WTC11 (cell line): ENCODE measurements at places on chromosomes 5 and 9. TPM values are rescaled to one million over a fixed set of nuclear protein-coding genes. Genes with fewer than 3 reads are reported as not detected.

PCDHGB2 gene
- total RNA-seq, result 4.1 to 5.5 TPM (median 5.2 TPM) in 3 replicates

SHB gene
- total RNA-seq, result 9.5 to 12.2 TPM (median 10.6 TPM) in 3 replicates

- no peak overlapping the region for H3K4me3 ChIP-seq
- H3K27ac ChIP-seq, result peak overlapping the region; percentile 30; the same call in 1 of the 2 replicates
- peaks cover 9% of the 10 kb centered on the region; the same call in 1 of the 2 replicates for H3K4me1 ChIP-seq
- DNase-seq, result no peak
- H3K36me3 ChIP-seq, result no peaks in the 10 kb centered on the region
Measured at GRCh38 chr9:12813960-12814876, 39.4 kb downstream of the LURAP1L start.

GRCh38 chr5:32241034-32241783 is 67.1 kb upstream of the GOLPH3 start:
- H3K36me3 ChIP-seq, result peaks cover 61% of the 10 kb centered on the region
- H3K27ac ChIP-seq, result 0 out of 2 replicates have a peak overlapping the region, but pooled peaks have one; percentile 61
- no peaks in the 10 kb centered on the region for H3K4me1 ChIP-seq
- no peak overlapping the region for H3K4me3 ChIP-seq
- no peaks in the 10 kb centered on the region for H3K27me3 ChIP-seq

DNA sequence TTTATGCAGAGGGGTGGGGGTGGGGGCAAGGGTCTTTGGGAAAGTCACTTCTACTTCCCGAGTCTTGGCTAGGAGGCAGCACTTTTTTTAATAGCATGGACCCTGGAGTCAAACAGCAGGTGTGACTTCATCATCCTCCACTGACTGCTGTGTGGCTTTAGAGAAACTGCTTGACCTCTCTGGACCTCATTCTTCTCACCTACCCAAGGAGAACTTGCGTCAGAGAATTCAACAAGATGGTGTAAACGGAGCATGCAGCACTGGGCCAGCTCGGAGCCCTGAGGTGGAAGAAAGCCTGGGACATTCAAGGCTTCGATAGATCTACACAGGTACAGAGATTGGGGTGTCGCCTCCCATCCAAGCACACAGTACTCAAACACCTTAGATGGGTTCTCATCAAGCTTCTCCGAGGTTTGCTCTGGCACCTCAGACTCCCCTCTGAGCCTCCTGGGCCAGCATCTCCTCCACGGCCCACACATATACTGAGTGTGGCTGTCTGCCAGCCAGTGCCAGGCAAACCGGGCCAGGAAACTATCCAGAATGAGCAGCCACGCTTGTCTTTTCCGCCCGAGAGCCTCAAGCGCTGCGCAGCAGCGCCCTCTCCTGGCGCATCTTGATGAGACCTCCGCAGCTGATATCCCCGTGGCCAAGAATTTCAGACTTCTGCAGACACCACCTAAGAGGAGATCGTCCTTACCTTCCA is 4.6 kb upstream of the SLC25A48 start:
- H3K27ac ChIP-seq, result no peak overlapping the region
- peak; percentile 80 for DNase-seq
- H3K36me3 ChIP-seq, result no peaks in the 10 kb centered on the region

DNA sequence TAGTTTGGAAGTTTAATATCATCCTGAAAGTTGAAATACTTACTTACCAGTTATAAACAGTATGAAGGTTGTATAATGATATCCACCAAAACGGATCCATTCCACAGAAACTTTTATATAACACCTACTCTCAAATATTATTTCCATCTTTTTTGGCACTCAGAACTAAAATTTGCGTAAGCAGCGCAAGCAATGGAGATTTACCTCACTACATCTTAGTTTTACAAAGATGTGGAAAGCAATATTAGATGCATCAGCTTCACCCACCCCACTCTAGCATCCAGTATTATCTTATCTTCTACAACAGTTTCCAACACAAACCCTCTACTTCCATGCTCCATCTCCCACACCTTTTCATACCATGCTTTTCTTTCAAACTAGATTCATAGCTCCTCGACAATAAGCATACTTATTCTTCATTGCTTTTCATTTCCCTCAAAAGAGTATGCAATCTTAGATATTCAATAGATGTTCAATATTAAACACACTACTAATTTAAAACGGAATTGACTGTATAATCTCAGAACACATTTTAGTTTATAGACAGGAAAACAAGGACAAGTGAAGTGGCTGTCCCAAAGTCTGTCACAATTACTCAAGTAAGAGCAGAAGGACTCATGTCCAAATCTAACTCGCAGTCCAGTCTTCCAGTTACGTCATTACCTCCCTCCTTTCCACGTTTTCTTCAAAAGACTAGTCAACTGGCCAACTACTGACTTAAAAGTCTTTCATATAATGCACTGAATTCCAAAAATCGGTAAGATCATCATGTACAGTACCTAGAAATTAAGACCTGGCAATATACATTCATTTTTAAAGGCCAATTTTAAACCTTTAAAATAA is 2.2 kb downstream of the PPP2CA start:
- H3K27me3 ChIP-seq, result no peaks in the 10 kb centered on the region
- peak overlapping the region; percentile 54 for H3K27ac ChIP-seq
- peaks cover 61% of the 10 kb centered on the region for H3K4me1 ChIP-seq
- peak overlapping the region; percentile 87 for H3K4me3 ChIP-seq
- DNase-seq, result no peak

GRCh38 chr9:23492126-23493002 is 333.7 kb downstream of the ELAVL2 start:
- H3K4me3 ChIP-seq, result no peak overlapping the region
- no peak for DNase-seq
- no peaks in the 10 kb centered on the region for H3K36me3 ChIP-seq
- no peaks in the 10 kb centered on the region for H3K27me3 ChIP-seq
